GM23338 (cell line): ENCODE measurements at places on chromosomes 7 and 10.
A peak's percentile ranks its signal among the peaks of the same experiment; 100 is the strongest.

DNA sequence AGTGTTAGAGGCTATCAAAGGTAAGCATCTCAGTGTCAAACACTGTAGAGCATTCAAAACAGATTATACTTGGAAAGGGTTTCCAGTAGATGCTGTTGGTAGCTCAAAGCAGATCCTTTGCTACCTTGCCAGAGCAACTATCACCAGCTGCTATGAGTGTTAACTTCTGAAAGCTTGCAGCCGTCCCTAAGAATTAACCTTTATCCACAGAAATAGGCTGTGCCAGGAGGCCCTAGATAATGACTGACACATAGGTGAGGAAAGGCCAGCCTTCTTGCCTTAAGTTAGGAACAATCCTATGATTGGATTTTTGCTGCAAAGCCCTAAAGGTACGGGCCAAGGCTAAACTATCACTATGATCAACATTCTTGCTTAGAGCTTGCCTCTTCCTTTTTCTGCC lies 263.2 kb downstream of the DGKB start:
- DNase-seq, result no peak

DNA sequence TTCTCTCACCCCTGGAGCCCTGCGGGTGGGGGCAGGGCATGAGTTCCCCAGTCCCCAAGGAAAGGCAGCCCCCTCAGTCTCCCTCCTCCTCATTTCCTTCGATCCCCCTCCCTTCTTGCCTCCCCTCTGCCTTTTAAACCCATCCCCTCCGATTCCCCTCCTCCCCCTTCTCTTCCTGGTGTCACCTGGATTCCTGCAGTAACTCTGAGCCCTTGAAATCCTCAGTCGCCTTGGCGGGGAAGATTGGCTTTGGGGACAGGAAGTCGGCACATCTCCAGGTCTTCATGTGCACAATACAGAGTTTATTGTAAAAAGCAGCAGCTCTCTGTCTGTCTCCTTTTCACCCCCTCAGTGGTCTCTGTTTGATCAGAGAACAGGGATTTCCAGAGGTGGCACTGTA lies 1.3 kb upstream of the MUC12 start:
- peak; percentile 64 for DNase-seq

GRCh38 chr10:101311185-101312066 lies 42.5 kb upstream of the BTRC start:
- DNase-seq, result peak; percentile 88

GRCh38 chr10:127798111-127798510 lies 61.1 kb downstream of the FOXI2 start:
- no peak for DNase-seq

DNA sequence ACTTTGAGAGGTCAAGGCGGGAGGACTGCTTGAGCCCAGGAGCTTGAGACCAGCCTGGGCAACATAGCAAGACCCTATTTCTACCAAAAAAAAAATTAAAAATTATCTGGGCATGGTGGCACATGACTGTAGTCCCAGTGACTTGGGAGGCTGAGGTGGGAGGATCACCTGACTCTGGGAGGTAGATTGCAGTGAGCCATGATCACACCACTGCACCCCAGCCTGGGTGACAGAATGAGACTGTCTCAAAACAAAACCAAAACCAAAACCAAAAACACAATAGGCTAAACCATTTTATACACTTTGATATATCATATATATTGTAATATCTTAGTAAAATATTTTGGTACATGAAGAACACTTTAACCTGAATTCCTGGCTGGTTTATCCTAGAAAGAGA lies 101.6 kb downstream of the RAPGEF5 start:
- DNase-seq, result no peak
